ENCODE measurements at places on chromosomes 3 and 15.

GRCh38 chr3:109081746-109082510 lies 36.0 kb downstream of the MORC1 start:
- peak; percentile 0 for DNase-seq

- peak; percentile 97 for DNase-seq
Measured at GRCh38 chr3:172129850-172130716, 90.7 kb downstream of the FNDC3B start.

DNA sequence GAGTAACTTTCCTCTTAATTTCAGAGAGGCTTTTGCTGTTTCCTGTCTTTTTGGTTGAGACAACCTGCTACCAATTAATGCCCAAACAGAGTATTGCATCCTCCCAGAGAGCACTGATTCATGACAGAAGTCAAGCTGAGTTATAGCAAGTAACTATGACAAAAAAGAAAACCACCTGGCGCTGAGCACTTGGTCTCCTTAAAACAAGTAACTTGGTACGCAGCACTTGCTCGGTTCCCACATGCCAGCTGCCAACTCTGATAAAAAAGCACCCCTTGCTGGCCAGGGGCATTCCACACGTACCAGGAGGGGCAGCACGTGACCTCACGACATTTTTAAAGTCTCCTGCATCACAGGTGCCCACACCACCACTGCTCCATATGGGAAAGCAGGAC lies 13.5 kb upstream of the MYO5C start:
- DNase-seq, result no peak

DNA sequence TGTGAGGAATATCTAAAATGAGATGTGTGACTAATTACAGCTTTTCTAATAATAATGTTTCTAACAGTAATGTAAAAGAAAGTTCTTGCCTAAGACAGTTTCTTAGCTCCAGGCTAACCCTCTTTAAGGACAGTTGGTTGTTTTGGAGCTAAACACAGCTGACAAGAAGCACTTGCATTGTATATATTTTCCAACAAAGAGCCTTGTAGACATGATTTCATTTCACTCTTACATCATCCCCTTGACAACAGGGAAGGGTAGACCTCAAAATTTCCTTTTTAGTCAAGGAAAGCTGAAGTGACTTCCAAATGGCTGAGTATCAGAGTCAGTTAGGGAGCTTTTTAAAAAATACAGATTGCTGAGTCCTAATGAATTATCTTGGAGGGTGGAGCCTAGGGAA lies 4.1 kb downstream of the ARID3B start:
- DNase-seq, result no peak

- DNase-seq, result peak; percentile 58
Measured at GRCh38 chr3:50164984-50165909, 10.1 kb downstream of the SEMA3F start.

- no peak for DNase-seq
Measured at GRCh38 chr3:49024449-49024848, 2.5 kb downstream of the NDUFAF3 start.

- DNase-seq, result no peak
Measured at GRCh38 chr15:51735228-51736010, 2.0 kb downstream of the LYSMD2 start.

DNA sequence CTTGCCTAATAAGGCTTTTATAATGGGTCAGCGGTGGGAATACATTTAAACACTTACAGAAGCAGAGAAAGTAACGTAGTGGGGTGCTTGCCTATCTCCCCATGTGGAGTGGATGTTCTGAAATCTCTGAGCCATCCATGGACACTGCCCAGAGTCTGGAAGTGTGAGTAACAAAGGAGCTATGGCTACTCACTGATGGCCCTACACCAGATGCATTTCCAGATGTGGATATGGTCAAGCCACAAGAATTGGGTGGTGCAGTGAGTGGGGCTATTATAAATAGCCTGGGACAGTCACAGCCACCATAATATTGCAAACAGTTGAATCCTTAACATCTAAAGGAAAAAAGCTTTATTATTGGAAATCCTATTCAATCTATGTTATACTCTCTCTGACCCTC lies 96.6 kb downstream of the CGNL1 start:
- peak; percentile 50 for DNase-seq

- no peak for DNase-seq
Measured at GRCh38 chr3:146581080-146581601, 24.0 kb downstream of the PLSCR5 start.

DNA sequence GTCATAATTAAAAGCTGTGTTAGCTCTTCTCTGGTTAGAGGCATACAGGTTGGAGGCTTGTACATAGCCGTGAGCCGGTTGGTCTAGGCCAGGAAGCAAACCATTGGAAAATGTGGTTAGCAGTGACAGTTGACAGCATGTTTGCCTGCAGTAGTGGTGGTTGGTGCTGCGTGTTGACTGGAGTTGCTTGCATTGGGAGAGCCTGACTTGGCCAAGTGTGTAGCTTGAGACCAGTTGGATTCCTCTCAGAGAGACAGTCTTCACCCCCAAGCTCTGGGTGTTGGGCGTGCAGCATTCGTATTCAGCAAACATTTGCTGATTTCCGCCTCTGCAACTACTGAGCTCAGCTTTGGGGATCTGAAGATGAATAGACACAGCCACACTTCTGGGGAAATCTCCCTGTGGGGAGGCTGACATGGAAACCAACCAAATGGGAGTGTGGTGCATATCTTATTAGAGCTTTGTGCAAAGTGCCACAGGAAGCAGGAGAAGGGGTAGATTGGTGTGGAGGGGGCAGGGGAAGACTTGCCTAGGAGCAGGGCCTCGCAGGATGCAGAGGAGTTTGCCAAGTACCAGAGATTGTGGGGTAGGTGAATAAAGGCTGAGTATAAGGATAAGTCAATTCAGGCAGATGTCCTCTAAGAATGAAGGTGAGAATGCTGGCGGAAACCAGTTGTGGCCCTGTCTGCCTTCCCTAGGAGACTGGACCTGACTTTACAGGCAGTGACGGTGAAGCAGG lies 83.5 kb downstream of the IGF1R start:
- DNase-seq, result no peak

GRCh38 chr15:42413920-42414319 lies 54.6 kb downstream of the CAPN3 start:
- DNase-seq, result no peak

- no peak for DNase-seq
Measured at GRCh38 chr15:83208367-83208661, 691 bp upstream of the HDGFL3 start.

DNA sequence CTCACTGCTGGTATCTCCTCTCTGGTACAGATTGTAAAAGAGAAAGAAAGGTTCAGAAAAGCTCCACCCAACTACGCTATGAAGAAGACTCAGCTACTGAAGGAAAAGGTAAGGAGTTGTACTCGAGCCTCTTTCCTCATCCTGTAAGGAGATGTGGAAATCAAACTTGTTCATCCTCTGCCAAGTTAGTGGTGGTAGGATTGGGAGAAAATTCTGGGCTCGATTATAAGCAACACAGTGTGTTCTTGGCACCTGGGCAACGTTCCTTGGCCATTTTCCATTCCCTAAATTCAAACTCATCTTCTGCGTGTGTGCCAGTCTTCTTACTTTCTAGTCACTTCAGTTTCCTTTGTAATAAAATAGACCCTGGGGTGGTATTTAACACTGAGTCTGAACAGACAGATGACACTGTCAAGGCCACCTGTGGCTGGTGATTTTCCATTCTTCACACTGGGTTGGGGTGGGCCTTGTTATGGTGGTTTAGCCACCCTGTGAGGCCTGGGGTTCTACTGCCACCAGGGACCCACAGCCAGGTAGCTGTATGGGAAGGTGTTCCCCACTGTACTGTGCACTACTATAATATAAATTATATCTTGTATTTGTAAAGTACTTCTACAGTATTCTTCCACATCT lies 17.1 kb upstream of the ITPKA start:
- DNase-seq, result no peak

GRCh38 chr15:98375513-98376340 lies 272.6 kb upstream of the IGF1R start:
- no peak for DNase-seq

GRCh38 chr3:49899815-49900214 lies 3.9 kb downstream of the MST1R start:
- no peak for DNase-seq

- no peak for DNase-seq
Measured at GRCh38 chr3:7309641-7310102, 448.8 kb downstream of the GRM7 start.

DNA sequence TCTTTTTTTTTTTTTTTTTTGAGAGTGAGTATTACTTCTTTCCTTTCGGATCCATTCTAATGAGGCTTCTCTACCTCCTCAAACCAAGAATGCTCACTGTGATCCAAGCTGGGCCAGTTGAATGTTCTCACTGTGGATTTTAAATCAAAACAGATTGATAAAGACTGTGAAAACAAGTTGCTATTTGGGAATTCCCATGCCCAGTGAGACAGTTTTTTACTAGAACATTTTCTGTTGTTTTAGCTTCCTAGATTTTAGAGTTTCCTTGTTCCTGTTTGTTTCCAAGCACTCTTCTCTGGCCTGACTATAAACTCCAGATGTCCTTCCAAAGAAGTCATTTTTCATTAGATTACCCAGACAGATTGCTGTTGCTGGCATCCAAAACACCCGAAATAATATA lies 60.1 kb upstream of the GALNT15 start:
- DNase-seq, result no peak

DNA sequence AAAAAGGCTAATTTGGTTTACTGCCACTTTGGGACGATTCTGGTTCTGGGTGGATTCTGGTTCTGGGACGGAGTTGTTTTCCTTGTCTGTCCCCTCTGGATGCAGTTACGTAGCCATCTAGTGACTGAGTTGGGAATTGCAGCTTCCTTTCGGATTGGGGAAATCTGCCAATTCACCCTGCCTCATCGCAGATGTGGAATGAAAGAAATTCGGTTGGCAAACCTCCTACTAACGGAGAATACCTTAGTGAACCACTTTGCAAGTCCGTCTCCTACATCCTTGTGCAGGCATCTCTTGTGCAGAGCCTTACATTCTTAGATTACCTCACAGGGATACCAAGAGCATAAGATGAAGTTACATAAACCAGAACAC lies 31.5 kb upstream of the AP4E1 start:
- DNase-seq, result peak; percentile 92

DNA sequence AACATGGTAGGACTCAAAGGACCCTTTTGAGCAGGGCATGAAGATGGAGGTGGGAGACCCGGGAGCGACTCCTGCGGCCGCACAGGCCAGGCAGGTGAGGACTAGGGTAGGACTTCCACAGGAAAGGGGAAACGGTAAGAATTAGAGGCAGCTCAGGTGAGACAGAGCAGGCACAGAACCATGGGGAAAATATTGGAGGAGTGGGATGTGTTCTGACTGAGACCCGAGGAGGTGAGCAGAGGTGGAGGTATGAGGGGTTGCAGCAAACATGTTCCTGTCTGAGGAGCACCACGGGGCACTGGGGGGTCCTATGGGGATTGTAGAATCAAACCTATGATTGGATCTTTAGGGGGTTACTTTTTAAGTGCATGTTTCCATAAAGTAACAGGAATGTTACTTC lies 1.4 kb upstream of the ISG20 start:
- no peak for DNase-seq

GRCh38 chr3:108159105-108159504 lies 63.1 kb downstream of the IFT57 start:
- DNase-seq, result no peak

GRCh38 chr3:127535901-127536829 lies 54.4 kb downstream of the TPRA1 start:
- no peak for DNase-seq
